ENCODE measurements at places on chromosomes 12 and 14. TPM values are rescaled to one million over a fixed set of nuclear protein-coding genes. Genes with fewer than 3 reads are reported as not detected.

DNA sequence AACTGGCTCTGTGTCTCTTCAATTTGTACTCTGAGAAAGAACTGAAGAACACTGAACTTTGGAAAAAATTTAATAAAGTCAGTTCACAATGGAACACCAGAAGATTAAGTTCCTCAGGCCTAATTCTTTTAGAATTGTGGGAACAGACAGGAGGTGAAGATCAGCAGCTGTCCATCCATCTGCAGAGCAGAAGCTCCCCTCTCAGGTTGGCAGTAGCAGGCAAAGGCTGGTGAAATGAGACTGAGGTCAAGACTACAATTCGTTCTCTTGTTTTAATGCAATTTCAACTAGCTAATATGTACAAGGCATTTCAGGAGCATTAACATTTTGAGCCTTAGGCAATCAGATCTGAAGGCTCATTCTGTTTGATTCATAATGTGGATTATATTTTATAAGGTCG, 10.3 kb upstream of the TRHDE start:
- no peak for DNase-seq

DNA sequence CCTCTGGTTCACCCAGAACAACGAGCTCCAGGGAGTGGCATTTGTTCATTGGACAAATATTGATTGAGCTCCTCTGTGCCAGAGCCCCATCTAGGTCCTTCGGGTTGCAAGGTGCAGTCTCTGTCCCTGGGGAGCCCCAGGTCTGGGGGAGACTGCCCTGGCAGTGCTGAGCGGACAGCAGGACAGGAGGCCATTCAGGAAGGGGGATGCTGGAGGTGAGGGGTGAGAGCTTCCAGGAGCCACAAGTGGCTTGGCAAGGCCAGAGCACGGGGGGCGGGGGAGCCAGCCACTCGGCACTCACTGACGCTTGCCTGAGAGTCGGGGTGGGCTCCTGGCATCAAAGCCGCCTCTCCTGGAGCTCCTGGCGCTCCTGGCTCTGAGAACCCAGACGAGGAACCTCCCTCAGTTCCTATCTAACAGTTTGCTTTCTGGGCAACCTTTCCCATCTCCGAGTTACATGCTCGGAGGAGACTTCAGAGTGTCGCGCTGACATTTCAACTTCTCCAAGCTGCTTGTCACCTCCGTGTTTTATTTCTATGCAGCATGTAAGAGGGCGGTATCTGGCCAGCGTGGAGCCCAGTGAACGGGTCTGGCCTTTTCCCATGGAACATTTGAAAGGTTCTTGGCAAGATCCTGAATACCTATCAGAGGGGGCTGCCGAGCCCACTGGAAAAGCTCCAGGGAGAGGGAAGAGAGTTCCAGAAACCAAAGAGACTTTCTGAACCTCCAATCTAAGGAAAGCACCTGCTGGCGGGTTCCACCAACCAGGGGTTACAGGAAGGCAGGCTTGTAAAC, 62.0 kb upstream of the BCL11B start:
- DNase-seq, result no peak

Gene RNASE2
- polyA plus RNA-seq, result 1.3 TPM

Gene ABHD4
- polyA plus RNA-seq, result 51.7 TPM

GRCh38 chr12:71585218-71585617, 78.4 kb downstream of the ZFC3H1 start:
- no peak for DNase-seq

- no peak for DNase-seq
Observed at GRCh38 chr12:94561943-94562411, 88.4 kb downstream of the TMCC3 start.

DNA sequence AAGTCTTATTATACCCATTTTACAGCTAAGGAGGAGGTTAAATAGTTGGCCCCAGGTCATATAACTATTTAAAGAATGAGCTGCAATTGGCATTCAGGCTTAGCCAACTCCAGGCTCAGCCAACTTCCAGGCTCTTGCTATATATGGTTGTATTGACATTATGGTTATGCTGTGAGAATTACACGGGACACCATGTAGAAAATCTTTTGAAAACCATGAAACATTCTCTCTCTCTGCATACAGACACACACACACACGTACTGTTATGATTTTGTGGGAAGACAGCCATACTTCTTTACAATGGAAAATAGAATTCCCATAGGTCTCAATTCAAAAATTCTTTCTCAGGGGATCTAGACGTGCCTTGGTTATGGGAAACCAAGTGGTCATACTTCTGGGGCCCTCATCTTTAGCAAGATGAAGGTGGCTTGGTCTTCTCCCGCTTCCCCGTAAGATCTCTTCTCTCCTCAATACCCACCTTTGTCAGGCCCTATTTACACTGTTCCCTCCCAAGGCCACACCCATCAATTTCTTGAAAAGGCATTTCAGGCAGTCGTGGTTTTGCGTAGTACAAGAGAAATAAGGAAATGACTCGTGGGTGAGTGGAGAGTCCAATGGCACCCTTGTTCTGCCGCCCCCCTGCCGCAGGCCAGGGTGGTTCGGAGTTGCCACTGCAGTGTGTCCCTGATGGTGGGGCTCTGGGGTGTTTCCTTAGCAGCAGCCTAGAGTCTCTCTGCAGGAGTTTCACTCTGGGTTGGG, 10.0 kb upstream of the GPRC5A start:
- DNase-seq, result no peak

DNA sequence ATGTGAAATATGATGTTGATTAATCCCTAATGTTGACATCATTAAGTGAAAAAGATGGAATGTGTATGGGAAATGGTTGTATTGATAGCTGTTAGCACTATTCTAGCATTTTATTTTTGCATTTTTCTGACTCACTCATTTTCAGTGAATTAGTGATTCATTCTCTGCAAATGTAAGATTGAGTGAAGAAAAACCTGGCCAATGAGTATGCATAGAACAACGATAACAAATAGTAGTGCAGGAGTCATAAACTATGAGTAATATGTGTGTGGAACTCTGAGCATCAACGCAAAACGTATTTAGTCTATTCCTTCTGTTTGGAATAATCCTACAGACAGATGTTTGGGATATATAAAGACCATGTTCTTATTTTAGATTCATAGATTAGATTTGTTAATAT, 76.3 kb upstream of the RTL1 start:
- DNase-seq, result no peak

Gene METAP2
- 123 TPM for polyA plus RNA-seq

GRCh38 chr14:93536945-93537344, 106.2 kb downstream of the UNC79 start:
- DNase-seq, result no peak

Gene CLEC4D
- 0.37 TPM for polyA plus RNA-seq

GRCh38 chr14:60327447-60328331, 78.7 kb downstream of the PPM1A start:
- DNase-seq, result peak; percentile 29

Gene VPS37B
- 26.0 TPM for polyA plus RNA-seq

Gene OVCH1
- 0.41 TPM for polyA plus RNA-seq

GRCh38 chr14:45252366-45253069, 484 bp downstream of the MIS18BP1 start:
- no peak for DNase-seq

Gene E2F7
- polyA plus RNA-seq, result 7.0 TPM

GRCh38 chr12:1204581-1205121, 213.6 kb downstream of the ERC1 start:
- no peak for DNase-seq

DNA sequence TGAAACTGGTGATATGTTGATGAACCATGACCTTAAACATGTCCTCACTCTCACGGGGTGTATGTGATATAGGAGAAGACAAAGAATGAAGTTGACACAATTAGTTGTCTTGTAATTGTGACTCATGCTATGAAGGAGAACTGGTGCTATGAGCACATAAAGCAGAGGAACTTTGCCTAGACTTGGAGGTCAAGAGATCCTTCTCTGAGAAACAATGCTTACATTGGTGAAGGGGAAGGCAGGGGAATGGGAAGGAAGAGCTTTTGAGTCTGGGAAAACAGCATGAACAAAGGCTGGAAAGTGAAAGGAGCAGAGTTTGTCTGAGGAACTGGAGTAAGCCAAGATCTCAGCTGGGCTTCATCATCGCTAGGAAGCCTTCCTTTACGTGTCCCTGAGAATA, 83.2 kb downstream of the MYRFL start:
- no peak for DNase-seq

Gene LRRC10
- polyA plus RNA-seq, result not detected

GRCh38 chr12:28882444-28882843, 266.6 kb upstream of the FAR2 start:
- no peak for DNase-seq

Gene INHBC
- 0.30 TPM for polyA plus RNA-seq

Gene SLC17A8
- polyA plus RNA-seq, result 0.23 TPM

- no peak for DNase-seq
Observed at GRCh38 chr12:47097276-47097896, 17.6 kb upstream of the AMIGO2 start.
